ENCODE measurements at places on chromosomes 7 and 10. TPM values are rescaled to one million over a fixed set of nuclear protein-coding genes. Genes with fewer than 3 reads are reported as not detected.
A peak's percentile ranks its signal among the peaks of the same experiment; 100 is the strongest.

- DNase-seq, result no peak
Measured at GRCh38 chr10:74824184-74824899, 2.1 kb upstream of the KAT6B start.

GRCh38 chr10:119268871-119269506 lies 61.6 kb downstream of the GRK5 start:
- DNase-seq, result no peak

Gene PRLHR
- polyA plus RNA-seq, result not detected

DNA sequence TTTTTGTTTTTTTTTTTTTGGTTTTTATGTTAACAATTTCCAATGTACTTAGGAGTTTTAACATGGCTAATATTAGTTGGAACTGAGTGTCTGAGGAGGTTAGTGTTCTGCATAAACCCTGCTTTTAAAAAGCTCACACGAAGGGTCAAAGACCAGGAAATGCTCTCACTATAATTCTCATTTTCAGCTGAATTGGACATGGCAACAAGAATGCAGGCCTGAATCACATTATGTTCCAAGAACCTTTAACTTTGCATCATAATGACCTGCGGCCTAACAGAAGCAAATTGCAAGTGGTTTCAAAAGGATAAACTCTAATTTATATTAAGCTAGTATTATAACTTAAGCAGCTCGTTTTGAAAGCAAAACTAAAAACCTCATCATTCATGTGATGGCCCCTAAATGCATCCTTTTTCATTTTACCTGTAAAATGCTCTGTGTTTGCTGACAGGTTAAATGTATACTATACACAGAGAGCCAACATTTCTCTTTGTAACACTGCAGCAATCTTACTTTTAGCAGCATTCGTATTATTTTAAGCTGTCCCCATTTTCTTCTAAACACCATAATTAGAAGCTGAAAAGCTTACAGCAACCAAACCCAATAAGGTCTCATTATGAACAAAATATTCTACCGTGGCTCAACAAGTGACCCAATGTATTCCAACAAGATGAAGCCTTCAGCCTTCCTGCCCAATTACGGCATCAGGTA lies 242.8 kb upstream of the SP4 start:
- DNase-seq, result no peak

DNA sequence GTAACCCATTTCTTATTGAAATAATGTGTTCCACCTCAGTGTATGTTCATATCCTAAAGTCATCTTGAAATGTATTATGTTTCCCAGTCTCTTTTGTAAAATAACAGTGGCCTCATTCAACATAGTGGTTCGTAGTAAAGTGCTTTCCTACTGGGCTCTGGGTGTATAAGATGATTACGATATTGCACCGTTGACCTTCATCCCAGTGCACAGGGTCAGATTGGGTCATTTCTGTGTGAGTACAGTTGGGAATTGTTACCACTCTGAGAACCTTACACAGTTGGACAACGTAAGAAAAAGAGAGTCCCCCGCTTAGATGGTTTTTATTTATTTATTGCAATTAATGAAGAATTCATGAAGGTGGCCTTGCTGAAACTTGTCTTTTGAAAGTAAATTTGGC lies 135.6 kb downstream of the CHN2 start:
- no peak for DNase-seq

Gene PNLIPRP2
- not detected for polyA plus RNA-seq

DNA sequence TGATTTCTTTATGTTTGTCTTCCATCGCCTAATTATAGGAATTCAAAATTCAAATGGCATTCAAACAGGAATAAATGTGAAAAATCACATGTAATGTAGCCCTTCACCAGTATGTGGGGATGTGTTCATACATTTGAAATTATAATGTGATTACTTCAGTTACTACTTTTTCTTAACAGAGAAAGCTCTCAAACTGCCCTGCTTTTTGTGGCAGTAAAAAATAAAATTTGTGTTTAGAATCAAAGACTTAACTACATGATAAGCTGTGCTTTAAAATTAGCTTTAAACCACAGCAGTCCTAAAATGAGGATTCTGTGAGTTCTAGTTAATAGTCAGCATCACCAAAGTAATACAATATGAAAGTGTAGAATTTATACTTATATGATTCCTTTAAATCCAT lies 7.8 kb upstream of the HERC4 start:
- no peak for DNase-seq

DNA sequence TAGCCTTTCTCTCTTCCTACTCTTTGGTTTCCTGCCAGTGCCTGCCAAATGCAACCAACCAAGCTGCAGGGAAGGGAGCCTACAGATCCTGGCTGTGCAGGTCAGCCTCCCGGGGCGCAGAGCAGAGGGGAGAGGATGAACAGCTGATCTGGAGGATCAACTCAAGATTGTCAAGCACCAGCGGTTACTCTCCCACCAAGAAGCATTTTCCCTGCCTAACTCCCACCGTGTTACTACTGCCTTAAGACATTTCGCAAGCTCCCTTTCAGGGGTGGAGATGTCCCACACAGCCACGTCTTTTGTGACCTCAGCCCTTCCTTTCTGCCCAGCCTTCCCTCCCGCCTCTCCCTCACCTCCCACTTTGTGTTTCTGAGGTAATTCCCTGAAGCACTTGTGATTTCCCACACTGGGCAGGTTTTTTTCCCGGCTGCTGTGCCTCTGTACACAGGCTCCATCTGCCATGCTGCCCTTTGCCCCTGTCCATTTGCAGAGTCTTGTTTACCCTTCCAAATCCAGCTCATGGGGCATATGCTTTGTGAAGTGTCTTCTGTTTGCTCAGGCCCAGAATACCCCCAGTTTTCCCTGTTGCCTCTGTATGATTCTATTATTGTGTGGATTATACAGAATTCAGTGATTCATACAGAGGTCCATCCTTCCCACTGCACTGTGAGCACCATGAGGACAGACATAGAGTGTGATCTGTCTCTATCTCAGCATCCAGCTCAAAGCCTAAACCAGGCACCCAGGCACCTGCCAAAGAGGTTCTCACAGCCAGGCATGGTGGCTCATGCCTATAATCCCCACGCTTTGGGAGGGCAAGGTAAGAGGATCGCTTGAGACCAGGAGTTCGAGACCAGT lies 40.9 kb upstream of the PAPSS2 start:
- DNase-seq, result no peak

Gene EVX1
- polyA plus RNA-seq, result not detected

DNA sequence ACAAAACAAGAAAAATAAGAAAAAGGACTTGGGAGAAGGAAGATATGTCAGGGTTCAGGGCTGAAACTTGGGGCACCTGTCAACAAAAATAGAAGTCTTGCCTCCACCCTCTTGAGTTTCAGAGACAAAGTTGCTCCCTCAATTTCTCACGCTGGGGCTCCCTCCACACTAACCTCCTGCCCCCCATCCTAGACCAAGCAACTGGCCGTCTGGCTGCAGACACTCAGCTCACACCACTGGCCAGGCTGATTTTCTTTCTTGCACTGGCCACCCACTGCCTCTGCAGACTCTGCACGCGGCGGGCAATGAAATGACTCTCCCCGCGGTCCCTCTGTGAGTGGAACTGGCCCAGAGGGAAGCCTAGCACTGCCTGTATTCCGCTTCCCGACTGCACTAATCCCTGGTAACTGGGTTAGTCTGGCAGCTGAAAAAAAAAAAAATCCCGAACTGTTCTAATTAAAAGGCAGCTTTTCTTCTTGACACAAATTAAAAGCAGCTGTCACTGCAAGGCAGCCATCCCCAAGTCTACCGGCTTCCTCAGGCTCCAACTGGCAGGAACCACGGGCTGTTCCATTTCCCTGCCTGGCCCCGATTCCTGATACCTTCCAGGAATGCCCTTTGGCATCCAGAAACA lies 83.5 kb downstream of the SPDYE5 start:
- no peak for DNase-seq

DNA sequence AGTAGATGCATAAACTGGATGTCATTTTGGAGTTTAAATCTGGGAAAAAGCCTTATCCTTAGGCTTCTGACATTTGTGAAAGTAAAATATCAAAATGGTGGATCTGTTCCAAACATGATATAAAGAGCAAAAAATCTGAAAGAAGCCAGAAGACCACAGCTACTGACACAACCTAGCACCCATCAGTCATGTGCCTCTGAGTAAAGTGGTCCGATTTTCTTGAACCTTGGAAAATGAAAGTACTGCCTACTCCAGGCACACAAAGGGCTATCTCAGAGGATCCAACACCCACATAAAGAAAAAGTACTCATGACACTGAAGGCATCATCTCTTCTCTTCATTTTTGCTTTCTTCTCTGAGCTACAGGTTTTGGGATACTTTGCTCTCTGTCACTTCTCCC lies 150.7 kb downstream of the KMT2E start:
- DNase-seq, result no peak

GRCh38 chr7:481219-481930 lies 38.3 kb downstream of the PDGFA start:
- no peak for DNase-seq

- DNase-seq, result no peak
Measured at GRCh38 chr10:97842656-97843280, 6.9 kb upstream of the GOLGA7B start.

Gene FBXL13
- polyA plus RNA-seq, result 3.4 TPM

- no peak for DNase-seq
Measured at GRCh38 chr7:131329176-131329570, 1.5 kb downstream of the MKLN1 start.

DNA sequence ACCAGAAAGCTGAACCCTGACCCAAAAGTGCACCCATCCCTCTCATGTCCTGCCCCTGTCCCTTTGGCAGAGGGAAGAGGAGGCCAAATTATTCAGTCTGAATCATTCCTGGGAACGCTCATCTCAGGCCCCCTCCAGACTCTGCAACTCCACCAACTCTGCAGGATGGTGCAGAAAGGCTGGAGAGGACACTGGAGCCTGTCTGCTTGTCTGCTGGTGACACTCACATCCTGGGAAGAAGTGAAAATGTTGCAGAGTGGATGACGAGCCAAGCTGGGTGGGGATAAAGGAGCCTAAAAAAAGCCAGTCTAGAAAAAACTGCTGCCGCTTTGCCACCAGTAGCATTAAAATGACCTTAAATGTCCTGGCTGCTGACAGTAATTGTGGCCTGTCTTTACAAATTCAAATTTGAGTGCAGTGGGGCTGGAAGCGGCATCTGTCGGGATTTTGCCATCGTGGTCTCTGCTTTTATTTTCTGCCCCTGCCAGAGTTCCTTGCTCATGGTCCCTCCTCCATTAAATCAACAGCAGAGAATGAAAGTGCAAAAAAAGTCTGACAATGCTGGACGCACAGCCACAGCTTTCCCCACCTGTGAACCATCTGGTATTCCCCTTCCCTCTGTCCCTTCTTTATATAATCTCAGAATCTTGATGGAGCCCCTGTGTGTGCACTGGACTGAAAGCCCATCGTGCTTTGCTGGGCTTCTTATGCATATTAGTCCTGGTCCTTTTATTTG lies 63.9 kb downstream of the STK17A start:
- DNase-seq, result no peak

DNA sequence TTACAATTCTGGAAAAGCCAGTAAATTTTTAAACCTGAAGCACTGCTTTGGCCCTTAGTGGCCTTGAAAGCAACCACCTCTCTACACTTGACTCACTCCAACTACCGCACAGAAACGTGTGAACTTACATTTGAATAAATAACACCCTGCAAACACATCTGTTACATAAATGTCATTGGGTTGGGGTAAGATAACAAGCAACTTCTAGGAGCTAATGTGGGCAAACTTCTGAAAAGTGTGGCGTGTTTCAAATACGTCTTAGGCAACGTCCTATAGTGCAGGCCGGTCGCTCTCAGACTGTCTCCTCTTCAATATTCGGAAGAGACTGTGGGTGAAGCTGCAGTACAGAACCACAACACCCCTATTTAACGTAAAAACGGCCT lies 474 bp downstream of the ORC5 start:
- DNase-seq, result peak; percentile 26

Gene VSTM4
- polyA plus RNA-seq, result 13.7 TPM

GRCh38 chr7:128100225-128100948 lies 69.2 kb upstream of the LRRC4 start:
- no peak for DNase-seq

GRCh38 chr10:77857272-77857671 lies 69.3 kb downstream of the DLG5 start:
- DNase-seq, result no peak

Gene SCRN1
- 66.2 TPM for polyA plus RNA-seq

GRCh38 chr7:42263971-42264370 lies 27.0 kb upstream of the GLI3 start:
- DNase-seq, result no peak

Gene CYP26C1
- polyA plus RNA-seq, result 0.19 TPM

GRCh38 chr7:88629559-88629958 lies 129.9 kb upstream of the ZNF804B start:
- DNase-seq, result no peak

DNA sequence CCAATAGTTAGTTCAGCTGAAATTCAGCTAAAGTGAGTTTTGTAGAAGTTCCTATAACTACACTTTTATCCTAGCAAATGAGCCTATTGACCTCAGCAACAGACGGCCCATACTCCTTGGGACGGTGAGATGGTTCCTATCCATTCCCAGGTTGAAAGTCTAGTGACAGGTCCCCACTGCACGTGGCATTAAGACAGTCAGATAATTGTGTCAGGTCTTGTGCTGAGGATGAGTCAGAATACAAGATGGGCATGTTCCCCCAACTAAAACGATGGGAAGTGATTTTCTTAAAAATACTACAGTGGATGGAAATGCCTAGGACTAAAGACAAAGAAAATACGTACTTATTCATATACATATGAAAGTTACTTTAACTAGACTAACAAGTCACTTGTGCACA lies 2.1 kb downstream of the CAV1 start:
- DNase-seq, result no peak

DNA sequence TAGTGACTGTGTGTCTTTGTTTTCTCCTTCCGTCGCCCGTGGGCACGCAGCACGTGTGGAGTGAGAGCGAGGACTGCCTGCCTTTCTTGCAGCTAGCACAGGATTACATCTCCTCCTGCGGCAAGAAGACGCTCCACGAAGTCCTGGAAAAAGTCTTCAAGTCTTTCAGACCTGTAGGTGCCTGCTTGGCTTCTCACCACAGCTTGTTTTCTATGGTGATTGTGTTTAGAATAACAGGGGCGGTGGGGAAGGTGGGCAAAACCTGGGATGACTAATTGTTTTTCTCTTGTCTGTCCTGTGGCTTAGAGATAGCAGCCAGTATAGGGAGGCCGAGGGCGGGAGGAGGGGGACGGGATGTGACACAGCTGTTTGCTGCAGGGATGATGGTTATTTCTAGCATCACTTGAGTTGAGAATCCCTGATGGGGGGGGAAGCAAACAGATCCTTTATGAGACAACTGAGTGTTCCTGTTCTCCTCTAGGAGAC lies 11.4 kb downstream of the MTURN start:
- DNase-seq, result no peak

Data from left renal cortex interstitium (tissue), 4 donors.